ENCODE measurements at places on chromosomes 16 and 17.

GRCh38 chr17:80220736-80221215, 549 bp downstream of the SLC26A11 start:
- DNase-seq: peak; percentile 39

- DNase-seq: no peak
Measured at GRCh38 chr17:37067555-37068111, 118.9 kb downstream of the AATF start.

- DNase-seq: no peak
Measured at GRCh38 chr17:76690596-76691280, 20.0 kb downstream of the MXRA7 start.

GRCh38 chr17:43020030-43020621, 2.1 kb downstream of the VAT1 start:
- no peak for DNase-seq

- DNase-seq: peak; percentile 82
Measured at GRCh38 chr17:7704601-7705268, at the start of gene EFNB3. Gene EFNB3, plus strand, starts transcription at chr17:7705202. Its CDS starts 397 bp downstream, at chr17:7705599.

GRCh38 chr17:77441130-77441920, 300.6 kb downstream of the SEC14L1 start:
- DNase-seq: no peak

DNA sequence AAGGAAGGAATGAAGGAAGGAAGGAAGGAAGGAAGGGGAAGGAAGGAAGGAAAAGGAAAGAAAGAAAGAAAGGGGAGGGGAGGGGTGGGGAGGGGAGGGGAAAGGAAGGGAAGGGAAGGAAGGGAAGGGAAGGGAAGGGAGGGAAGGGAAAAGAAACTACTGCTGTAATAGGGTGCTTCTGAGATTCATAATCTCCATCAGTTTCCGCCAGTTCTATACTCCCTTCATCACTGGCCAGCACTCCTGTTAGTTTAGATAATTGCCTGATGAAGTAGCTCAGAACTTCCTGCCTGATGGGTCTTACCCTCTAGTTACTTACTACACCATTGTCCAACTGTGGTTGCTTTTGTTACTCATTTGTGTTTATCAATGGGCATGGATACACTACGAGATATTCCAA, 2.0 kb upstream of the KRTAP9-6 start:
- DNase-seq: no peak

- no peak for DNase-seq
Measured at GRCh38 chr16:46961373-46962353, 11.8 kb downstream of the DNAJA2 start.

DNA sequence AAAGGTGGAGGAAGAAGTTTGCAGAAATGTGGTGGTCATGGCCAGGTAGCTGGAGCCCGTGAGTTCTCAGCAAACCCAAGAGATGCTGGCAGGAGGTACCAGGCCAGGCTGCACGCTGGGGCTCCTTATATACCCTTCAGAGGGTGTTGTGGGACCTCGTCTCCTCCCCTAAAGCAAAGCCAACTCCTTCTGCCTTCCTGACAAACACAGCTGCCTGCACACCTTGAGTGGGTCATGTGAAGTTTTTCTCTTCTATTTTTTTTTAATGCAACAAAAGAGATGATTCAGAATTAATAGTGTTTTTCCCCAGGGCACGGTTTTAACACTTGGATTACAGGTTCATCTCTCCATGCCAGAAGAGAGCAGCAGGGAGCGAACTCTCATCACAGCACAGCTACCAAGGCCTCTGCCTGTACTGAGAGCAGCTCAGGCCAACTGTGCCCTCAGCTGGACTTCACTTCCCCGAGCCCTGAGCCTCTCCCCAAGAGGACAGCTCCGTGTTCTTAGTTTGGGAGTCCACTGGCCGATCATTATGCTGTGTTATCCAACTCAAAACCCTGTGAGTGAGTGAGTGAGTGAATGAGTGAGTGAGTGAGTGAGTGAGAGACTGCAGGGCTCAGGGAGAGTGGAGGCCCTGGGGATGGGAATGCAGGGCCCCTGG, at the start of gene KRT15:
Gene KRT15 (minus strand): TSS at position 102 of the 661 bp plus-strand sequence. CDS start 63 bp downstream, at position 39.
- DNase-seq: peak; percentile 79

GRCh38 chr16:27460213-27460612, 58.2 kb downstream of the IL21R start:
- DNase-seq: no peak

DNA sequence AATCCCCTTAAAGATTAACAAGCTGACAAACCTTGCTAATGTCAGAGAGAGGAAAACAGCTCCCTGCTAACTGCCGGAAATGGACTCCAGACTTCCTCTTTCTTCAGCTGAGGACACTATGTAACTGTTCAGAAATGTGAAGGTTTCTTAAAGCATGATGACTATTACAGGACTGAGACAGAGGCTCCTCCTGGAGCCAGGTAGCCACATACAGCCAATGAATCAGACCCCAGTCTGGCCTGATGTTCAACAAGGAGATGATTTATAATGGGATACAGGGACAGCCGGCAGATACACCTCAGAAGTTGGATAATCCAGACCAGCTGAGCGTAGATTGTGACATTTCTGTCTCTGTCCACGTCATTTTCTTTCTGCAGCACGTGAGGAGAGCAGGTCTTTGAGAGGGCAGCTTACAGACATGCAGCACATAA, 216.2 kb downstream of the HS3ST3A1 start:
- no peak for DNase-seq

- no peak for DNase-seq
Measured at GRCh38 chr17:32720671-32721070, 156.3 kb downstream of the MYO1D start.

- no peak for DNase-seq
Measured at GRCh38 chr17:18262641-18263040, 2.2 kb downstream of the MIEF2 start.

- DNase-seq: no peak
Measured at GRCh38 chr16:25009822-25010221, 5.3 kb downstream of the ARHGAP17 start.

DNA sequence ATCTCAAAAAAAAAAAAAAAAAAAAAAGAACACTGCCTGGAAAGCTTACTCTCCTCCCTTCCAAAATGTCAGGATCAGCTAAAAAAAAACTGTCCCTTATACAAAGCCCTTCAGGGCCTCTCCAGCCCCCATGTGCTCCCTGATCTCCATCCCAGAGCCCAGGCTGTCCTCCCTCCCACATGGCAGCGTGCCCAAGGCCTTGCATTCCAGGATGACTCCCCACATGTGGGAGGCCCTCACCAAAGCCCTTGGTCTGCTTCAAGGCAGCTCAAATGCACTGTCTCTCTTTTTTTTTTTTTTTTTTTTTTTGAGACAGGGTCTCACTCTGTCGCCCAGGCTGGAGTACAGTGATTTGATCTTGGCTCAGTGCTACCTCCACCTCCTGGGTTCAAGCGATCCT, 2.3 kb downstream of the FDXR start:
- no peak for DNase-seq

DNA sequence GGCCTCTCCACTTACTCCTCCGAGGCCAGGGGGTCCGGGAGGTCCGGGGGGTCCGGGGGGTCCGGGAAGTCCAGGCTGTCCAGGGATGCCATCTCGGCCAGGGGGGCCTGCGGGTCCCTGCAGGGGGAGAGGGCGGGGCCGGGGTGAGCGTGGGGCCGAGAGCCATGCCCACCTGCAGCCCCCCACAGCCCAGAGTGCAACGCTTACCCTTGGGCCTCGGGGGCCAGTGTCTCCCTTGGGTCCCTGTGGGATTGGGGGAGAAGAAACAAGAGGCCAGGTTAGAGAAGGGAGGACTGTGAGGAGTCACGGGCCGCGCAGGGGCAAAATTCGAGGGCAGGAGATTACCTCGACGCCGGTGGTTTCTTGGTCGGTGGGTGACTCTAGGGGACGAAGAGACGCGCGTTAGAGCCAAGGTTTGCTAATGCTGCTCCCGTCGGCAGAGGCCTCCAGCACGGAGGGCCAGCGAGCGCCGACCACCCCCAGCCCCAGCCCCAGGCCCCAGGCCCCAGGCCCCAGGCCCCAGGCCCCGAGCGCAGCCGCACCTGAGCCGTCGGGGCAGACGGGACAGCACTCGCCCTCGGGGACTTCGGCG, 2.1 kb downstream of the COL1A1 start:
- DNase-seq: no peak

DNA sequence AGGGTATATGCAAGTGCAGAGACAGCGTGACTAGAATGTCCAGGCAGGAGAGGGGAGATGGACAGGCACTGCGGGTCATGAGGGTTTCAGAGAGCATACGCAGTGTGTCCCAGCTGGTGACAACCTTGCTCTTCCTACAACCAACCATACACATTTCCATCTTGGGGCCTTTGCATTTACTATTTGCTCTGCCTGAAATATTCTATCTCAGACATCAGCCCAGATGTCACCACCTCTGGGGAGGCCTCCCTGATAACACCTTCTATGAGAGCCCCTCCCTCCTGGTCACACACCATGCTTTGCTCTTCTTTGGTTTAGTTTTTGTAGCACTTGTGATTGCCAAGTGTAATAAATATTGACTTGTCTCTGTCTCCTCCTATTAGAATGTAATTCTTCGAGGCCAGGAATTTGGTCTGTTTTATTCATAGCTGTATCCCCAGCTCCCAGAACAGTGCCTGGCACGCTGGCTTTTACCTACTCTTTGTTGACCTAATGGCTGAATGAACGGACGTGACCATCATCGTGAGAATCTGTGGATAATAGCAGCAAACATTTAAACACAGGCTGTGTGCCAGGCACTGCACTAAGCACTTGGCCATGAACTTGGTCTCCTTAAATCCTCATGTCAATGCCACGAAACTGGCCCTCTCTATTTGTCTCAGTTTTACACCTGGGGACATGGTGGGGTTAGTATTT, 51.9 kb downstream of the PLCG2 start:
- DNase-seq: no peak

- no peak for DNase-seq
Measured at GRCh38 chr17:35716897-35717465, 14.5 kb upstream of the RASL10B start.

- no peak for DNase-seq
Measured at GRCh38 chr17:40559564-40559916, 5.7 kb downstream of the CCR7 start.

GRCh38 chr17:73320601-73321264, 8.9 kb upstream of the CDC42EP4 start:
- DNase-seq: no peak

DNA sequence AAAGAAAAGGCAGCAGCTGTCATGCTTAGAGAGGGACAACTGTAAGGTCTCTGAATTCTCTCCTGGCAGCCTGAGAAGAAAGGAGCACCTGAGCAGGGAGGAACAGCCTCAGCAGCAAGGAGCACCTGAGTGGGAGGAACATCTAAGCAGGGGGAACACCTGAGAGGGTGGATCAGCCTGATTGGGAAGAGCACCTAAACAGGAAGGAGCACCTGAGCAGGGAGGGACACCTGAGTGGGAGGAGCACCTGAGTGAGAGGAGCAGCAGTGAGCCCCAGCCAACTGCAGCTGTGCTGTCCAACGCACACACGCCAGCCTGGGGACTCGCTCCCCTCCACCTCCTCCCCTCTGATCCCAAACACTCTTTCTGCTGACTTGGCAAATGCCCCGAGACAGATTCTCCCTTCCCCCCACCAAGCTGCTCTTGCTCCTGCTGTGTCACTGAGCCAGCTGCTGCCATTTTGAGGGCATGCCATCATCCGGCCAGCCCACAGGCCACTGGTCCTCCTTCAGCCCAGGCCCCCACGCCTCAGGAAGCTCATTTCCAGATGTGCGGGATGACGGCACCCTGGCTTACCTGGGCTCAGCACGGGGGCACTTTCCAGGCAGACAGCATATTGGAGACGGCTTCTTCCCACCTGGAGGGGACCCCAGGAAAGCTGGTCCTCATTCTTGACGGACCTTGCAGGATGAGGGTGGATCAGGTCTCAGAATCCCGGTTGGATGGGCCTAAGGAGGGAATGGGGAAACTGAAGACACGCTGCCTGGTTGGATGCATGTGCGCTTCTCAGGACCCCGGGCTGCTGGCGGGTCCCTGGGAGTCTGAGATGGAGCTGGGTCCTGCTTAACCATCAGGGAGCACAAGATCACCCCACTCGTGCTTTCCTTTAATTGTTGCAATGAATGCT, 57.7 kb upstream of the RBFOX3 start:
- DNase-seq: no peak

- peak; percentile 69 for DNase-seq
Measured at GRCh38 chr17:67689534-67690177, 28.1 kb upstream of the NOL11 start.

- DNase-seq: no peak
Measured at GRCh38 chr16:61862221-61863155, 173.8 kb downstream of the CDH8 start.

DNA sequence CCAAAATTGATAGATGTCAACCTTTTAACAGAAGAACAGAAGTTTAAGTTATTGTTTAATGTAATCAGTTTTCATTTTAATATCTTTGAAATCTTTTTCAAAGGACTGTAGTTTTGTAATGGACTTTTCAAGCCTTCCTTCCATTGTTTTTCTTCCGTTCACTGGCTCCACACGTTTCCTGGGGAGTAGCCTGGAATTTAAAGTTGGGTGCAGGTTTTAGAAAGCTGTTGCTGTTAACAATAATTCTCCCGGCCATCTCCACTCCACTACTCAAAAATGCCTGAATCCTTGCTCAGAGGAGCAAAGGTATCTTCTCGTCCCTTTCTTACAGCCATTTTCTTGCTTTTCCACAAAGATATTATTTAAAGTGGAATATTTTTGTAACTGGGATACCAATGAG, 4.7 kb upstream of the COQ7 start:
- DNase-seq: no peak

- DNase-seq: no peak
Measured at GRCh38 chr17:75876938-75877751, 1.2 kb downstream of the TRIM47 start.

GRCh38 chr17:16932156-16932555, 39.8 kb downstream of the TNFRSF13B start:
- no peak for DNase-seq

DNA sequence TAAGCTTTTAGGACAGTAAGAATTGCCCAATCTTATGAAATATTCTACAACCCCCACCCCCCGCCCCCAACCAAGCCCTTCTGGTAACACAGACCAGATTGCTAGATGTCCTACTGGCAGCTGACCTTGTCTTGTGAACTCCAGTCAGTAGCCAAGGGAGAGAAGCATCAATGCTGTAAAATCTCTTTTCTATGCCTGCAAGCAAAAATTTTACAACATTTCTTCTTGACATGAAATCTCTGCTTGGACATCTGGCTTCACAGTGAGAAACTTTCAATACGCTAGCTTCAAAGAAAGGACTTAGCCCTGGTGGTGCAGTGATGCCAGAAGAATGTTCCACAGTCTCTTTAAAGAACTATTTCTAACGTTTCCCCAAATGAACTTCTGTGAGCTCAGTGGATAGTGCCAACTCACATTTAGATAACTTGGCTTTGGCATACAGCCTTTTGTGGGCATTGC, 169.3 kb upstream of the AXIN2 start:
- DNase-seq: no peak
